DMS79 treated with DMSO at 0.1 percent for 48 hours (cell line): ENCODE measurements at places on chromosomes 11 and 22.

DNA sequence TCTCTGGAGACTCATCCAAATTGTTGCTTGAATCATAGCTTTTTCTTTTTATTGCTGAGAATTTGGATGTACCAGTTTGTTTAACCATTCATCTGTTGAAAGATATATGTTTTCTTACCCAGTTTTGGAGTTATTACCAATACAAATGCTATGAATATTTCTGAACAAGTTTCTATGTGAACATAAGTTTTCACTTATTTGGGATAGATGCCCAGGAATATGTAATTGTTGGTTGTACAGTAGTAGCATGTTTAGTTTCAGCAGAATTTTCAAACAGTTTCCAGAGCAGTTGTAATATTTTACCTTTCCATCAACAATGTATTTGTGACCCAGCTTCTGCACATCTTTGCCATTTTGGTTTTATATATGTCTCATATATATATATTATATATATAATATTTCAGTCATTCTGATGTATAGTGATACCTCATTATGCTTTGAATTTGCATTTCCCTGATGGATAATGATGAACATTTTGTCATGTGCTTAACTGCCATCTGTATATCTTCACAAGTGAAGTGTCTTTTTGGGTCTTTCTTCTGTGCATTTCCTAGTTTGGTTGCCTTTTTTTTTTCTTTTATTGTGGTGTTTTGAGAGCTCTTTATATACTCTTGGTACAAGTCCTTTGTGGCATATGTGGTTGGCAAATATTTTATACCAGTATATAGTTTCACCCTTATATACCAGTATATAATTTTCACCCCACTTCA lies 118.8 kb downstream of the LUZP2 start:
- DNase-seq: no peak

DNA sequence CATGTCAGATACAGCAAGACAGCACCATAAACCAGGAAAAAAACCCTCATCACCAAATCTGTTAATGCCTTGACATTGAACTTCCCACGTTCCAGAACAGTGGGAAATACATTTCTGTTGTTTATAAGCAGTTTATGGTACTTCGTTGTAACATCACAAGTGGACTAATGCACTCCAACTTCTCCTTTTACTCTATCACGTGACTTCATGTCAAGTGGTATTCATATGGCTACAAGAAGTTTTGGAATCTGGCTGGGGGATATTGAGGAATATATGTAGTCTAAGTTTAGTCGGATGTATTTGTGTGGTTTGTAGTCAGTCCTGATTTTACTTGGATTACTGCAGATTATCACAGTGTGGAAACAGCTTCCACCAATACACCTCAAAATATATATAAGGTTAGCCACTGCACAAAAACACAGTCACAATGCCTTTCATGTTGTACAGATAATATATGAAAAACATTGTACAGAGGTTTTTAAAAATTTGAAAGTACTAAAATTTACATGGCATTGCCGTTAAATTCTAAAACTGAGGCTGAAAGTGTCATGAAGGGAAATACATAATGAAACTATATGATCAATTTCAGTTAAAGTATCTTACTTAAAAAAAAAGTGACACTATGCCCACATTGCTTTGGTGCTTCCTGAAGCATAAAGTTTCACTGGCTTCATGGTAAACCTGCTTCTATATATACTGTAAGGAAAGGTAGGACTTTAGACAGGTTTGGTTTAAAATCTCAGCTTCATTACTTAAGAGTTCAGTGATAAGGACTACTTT lies 134.1 kb downstream of the CASP12 start:
- no peak for DNase-seq

GRCh38 chr11:120598517-120599257 lies 87.1 kb downstream of the GRIK4 start:
- no peak for DNase-seq

DNA sequence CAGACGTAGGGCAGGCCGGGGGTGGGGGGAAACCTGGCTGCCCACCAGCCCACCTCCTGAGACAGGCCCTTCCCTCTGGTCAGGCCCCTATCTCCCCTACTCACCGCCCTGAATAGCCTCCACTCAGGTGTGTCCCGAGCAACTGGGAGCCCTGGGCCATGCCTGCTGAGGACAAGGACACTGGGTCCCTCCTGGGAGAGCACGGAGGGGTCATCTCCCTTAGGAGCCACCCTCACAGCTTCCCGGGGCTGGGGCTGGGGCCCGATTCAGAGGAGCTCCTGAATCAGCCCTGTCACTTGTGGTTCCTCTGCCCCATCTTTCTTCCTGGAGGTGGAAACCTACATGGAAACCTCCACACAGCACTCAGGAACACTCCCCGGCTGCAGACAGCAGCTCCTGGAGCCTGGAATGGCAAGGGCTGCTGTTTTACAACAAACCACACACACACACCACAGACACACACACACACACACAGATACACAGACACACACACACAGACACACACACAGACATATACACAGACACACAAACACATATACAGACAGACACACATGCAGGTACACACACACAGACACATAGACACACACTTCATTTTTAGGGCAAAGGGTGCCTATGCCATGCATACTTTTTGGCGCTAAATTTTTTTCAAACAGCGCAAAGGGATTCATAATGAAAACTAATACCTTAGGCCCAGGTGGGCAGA lies 9.6 kb upstream of the EMID1 start:
- DNase-seq: no peak

DNA sequence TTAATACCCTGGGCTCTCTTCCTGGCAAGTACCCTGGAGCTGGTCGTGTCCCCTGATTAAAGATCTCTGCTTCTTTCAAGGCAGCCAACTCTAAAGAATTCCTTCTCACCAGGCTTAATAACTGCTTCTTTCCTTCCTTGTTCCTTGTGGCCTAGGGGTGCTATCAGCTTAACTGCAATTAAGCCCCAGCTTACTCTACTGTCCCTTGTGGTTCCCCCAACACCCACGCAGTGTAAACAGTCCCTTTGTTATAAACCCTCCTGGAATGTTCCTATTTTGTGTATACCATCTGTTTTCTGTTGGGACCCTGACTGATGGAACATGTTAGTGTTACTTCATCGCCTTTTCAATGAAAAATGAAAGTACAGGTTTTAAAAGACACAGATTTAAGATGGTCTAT lies 126.4 kb upstream of the KIRREL3 start:
- no peak for DNase-seq

DNA sequence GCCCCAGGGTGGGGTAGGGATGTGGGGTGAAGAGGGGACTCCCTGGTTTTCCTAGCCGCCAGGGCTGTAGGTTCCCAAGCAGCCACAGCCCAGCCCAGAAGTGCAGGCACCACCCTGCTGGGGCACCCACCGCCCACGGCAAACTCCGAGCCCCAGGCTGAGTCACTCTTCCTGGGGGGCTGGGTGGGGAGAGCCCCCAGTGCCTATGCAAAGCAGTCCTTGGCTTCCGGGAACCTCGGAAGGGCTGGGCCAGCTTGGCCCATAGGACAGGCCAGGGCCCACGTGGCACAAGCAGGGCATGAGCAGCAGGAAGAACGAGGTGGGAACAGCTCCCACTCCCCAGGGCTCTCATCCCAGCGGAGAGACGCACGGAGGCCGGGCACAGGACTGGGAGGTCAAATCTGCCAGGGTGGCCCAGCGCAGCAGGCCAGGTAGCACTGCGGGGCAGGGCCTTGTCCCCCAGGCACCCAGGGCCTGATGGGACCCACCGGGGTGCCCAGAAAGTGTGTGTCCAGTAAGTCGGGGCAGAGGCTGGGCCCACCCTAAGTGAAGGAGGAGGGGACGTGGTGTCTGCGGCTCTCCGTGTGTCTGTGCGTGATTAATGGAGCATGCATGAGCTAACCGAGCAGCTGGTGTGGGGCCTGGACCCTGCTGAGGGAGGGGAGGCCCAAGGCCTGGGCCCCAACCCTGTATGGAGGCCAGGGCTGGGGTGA lies 4.6 kb upstream of the IL17REL start:
- DNase-seq: no peak

DNA sequence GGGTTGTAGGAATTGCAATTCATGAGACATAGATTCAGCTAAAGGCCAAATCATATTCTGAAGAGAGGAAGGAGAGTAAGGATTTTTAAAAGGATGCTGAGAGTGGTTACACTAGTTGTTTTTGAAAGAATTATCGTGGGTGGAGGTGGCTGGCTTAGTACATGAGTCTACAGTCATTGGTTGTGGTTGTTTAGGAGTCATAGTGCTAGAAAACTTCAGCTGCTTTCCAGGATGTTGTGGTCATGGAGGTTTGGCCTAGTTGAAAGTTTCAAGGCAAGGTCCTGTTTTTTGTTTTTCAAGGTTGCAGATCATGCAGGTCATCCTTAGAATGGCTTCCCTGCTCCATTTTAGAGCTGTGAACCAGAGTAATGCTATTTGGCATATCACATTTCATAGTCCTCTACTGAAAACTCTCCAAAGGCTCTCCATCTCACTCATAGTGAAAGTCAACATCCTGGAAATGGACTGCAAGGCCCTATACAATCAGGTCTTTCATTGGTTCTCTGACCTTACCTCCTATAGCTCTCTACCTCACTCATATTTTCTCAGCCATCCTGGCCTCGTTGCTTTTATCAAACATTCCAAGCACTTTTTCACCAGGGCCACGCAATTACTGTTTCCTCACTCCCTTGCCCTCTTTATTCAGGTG lies 26.1 kb upstream of the ZBTB44 start:
- no peak for DNase-seq

DNA sequence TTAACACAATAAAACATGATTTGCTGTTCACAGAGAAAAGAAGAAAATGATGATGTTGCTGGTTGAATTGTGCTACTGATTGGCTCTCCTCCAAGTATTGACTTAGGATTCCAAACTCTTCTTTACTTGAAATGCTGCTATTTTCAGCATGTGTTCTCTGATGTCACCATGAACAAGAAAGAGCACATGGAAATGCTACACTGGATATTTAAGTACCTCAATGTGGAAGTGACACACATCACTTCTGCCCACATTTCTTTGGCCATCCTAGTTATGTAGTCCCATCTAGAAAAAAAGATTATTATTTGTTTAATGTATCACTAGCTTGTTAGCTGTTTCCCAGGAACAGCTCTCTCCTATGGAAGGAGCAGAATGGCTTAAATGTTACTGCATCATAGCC lies 27.2 kb downstream of the OR52B2 start:
- no peak for DNase-seq

GRCh38 chr11:97974798-97975498 lies 1045.8 kb upstream of the CNTN5 start:
- DNase-seq: no peak

DNA sequence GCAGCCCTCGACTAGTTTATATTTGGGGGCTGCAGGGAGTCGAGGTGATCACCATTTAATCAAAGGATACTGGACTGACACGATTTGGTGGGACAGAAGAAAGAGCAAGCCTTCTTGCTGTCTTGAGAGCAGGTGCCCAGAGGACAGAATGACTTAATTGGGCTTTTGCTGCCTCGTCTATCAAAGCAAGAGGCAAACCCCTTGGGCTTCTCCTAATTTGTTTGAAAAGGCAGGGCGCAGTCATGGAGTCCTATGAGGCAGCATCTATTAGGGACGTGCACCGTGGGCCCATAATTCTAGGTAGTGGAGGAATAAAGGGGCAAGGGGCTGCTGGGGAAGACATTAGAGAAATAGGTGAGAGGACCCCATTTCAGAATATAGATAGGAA lies 1411.3 kb downstream of the TBC1D22A start:
- DNase-seq: no peak

DNA sequence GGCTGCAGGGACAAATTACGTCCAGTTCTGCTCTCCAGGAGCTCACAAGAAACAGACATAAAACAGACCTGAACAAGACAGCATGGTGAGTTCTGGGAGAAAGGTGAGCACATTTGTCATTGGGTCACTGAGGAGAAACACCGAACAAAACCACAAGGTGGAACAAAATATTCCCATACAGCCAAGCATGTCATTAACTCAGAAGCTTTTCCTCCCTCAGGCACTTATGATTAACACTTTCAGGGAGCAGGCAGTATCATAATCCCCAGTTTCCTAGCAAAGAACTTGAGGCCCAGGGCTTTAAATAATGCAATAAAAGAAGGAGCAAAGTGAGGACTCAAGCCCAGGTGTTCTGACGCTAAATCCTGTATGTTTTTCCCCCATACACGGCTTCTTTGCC lies 43.0 kb downstream of the P4HA3 start:
- DNase-seq: peak; percentile 23

- DNase-seq: no peak
These were observed 517.7 kb downstream of the ETS1 start for GRCh38 chr11:128069665-128070064.

DNA sequence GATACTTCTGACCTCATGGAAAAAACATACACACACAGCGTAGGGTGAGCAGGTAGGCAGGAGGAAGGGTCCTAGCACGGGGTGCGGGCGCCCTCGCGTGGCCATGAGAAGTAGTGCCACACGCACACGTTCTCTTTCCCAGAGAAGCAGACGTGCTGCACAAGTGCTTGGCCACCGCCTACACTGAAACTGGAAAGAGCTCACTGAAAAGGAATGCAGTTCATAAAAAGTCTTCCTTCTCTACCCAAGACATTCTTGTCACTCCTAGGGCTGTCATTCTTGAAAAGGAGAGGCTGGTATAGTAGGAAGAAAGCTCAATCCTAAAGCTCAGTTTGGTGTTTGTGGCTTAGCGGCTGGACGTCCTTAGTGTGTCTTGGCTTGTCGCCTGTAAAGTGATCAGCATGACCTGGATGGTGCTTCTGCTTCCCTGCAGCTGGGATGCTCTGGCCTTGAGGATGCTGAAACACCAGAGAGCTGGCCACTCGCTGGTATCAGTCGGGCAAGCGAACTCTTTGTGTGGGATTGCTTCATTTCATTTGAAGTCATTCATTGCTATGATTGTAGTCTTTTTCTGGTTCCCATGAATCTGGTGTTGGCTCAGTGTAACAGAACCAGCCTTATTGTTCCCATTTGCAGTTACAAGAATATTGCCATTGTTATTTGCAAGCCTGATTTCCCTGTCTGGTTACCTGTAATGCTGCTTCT lies 303.8 kb downstream of the NTM start:
- DNase-seq: peak; percentile 81

DNA sequence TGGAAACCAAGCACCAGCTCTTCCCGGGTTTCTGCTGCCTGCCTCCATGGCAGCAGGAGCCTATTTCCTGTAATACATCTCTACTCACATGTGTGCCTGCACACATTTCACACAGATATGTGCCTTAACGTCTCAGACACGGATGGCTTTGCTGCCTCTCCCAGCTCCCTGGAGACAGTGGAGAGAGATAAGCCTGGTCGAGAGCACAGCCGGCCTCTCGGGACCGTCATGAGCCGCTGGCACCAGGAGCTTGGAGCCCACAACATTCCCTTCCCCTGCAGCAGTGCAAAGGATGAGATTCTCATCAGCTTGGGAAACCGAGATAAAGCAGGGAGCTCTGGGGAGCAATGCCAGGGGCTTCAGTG lies 587.7 kb downstream of the BRD1 start:
- no peak for DNase-seq
